ENCODE measurements at places on chromosomes 16 and 17.

DNA sequence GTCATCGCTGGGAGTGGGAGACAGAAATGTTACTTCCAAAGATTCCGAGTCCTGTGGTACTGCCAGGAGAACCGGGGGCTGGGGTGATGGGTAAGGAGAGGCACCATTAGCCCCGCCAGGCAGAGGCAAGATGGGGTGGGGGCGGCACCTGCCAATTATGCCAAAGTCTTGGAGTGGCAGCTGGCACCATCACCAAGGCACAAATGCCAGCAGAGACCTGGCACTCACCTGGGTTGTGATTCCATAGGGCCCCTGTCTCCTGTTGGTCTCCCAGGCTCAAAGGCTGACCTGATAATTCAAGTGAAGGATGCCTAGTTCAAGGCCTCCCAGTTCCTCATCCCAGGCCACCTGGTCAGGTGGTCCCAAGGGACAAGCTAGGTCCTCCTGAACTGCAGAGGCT is 7.6 kb downstream of the NXPH3 start:
- no peak for DNase-seq

DNA sequence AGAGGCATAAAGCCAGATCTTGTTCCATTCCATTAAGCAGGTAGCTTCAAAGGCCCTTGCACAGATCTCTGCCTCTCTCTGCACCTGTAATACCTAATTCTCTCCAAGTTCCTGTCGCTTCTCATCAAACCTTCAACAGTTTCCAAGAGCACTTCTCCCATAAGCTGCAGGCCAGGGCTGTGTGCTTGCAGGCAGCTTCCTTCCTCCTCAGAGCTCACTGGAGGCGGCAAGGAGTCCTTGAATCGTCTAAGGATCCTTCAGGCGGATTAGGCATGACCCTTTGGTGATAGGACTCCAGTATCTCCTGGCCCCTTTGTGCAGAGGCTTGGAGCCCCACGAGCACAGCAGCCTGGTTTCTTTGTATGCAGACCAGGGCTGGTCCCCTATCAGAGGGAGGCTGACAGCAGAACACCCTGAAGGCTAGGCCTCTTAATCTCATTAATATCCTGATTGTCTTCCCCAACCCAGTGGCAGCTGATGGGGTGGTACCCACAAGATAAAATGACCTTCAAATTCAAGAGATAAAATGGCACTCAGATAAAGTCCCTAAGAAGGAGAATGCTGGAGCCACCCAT is 19.8 kb downstream of the HNF1B start:
- no peak for DNase-seq

GRCh38 chr16:88561485-88562359 is 8.5 kb upstream of the ZC3H18 start:
- peak; percentile 43 for DNase-seq

GRCh38 chr16:84555418-84556196 is 51.1 kb upstream of the MEAK7 start:
- DNase-seq: peak; percentile 60

DNA sequence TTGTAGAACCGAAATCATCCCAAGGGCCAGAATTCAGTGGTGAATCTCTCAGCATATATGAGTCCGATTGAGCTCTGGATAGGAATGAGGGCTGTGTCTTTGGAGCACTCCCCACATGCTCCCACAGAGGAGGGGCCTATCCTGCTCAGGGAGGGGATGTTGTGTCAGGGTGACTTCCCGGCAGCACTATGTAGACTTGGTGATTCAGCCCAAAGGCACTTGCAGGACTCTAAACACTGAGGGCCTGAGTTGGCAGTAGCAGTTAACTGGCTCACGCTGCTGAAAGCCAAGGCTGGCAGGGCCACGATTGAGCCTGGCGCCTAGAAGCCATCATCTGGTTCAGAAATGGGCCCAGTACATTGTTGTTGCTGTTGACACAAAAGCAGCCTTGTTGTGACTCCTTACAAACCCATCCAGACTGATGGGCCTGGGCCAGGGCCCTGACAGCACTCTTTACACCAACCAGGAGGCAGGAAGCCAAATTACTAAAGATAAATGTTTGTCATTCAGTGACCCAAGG is 31.9 kb downstream of the NMT1 start:
- DNase-seq: no peak

- no peak for DNase-seq
These were observed 15.8 kb upstream of the UQCRC2 start for GRCh38 chr16:21937336-21937829.

DNA sequence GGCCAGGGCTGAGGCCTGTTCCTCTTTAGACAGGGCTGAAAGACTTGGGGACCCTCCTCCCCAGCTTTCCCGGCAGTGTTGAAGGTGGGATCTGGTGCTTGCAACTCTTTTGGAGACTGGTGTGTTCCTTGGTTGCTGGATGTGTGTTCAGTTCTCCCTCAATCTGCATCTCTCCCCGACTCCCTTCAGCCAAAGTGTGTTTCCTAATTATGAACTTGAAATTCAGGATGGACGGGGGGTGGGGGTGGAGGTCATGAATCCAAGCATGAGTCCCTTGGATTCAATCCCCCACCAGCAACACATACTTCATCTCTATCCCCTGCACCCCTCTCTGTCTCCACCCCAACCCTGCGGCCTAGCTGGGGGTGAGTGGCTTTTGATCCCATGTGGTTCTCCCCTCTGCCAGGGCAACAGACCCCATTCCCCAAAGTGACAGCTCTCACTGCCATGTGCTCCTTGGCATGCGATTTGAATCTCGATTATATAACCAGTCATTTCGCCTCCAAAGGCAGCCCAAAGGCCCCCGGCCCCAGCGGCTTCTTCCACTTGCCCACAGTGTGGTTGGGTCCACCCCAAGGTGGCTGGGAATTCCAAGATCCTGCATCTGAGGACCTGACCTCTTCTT is 1.3 kb downstream of the ARHGAP23 start:
- DNase-seq: no peak

- DNase-seq: no peak
These were observed 6.9 kb downstream of the DOK4 start for GRCh38 chr16:57479205-57479975.

- no peak for DNase-seq
These were observed 1.2 kb downstream of the CPD start for GRCh38 chr17:30379903-30380381.

- no peak for DNase-seq
These were observed 174.1 kb downstream of the SNX29 start for GRCh38 chr16:12150600-12150999.

DNA sequence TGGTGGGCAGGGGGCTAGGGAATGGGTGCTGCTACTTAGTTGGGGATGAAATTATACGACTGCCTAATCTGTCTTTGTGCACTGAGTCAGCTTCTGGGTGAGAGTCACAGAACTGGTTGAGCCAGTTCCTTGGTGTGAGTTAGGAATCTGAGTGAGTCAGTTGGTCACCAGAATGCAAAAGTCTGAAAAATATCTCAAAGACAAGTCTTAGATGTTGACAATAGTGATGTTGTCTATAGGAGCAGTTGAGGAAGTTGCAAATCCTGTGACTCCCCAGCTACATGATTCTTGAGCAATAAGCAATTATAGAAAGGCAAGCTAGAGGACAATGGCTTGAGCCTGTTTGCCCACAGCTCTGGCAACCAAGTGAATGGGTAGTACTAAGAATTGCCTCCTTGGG is 399.2 kb downstream of the CNTNAP4 start:
- no peak for DNase-seq

DNA sequence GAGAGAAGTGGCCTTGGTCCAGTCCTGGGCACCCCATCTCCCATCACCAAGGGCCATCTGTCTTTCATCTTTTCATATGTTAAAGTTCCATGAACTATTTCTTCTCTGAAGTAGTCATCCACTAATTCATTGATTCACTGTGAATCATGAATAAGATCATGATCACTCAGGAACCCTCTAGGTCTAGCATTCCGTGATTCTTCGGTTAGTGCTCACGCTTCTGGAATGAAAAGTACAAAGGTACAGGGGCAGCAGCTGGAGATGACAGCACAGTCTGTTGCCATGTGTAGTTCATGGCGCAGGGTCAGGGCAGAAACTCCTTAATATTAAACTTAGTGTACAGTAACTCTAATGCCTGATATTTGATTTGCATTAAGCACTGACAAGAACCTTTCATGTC is 127.1 kb downstream of the CDH13 start:
- no peak for DNase-seq

DNA sequence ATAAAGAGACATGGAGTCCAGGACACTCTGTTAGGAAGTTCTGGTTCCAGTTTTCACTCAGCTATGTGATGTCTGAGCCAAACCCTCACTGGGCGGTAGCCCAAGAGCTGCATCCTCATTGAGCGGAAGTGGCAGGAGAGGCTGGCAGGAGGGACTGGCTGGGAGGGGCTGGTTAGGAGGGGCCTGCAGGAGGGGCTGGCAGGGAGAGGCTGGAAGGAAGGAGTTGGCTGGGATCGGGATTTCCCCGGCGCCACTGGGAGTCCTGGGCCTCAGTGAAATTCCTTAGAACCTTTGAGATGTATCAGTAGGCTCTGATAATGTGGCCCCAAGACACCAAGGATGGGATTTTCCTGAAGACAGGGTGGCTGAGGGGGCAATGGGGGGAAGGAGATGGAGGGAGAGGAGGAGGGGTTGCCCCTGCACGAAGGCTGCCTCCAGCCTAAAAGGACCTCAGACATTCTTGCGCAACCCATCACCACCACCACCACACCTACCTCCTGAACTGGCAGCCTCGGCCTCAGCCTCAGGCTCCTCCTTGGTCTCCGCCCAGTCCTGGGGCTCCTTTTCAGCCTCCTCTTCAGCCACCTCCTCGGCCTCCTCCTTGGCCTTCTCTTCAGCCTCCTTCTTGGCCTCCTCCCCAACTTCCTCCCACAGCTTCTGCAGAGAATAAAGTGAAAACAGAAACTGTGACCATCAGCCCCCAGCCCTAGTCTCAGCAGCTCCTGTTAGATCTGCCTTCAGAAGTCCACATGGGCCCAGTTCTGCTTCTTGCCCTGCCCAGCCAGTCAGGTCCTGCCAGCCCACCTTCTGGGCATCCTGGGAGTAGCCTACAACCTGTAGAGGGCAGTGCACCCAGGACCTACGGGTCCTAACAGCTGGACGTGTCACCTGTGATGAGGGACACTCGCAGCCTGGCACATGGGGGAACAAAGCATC is 31.7 kb downstream of the CNGB1 start:
- no peak for DNase-seq

GRCh38 chr16:49399594-49400364 is 26.2 kb downstream of the C16orf78 start:
- DNase-seq: no peak

DNA sequence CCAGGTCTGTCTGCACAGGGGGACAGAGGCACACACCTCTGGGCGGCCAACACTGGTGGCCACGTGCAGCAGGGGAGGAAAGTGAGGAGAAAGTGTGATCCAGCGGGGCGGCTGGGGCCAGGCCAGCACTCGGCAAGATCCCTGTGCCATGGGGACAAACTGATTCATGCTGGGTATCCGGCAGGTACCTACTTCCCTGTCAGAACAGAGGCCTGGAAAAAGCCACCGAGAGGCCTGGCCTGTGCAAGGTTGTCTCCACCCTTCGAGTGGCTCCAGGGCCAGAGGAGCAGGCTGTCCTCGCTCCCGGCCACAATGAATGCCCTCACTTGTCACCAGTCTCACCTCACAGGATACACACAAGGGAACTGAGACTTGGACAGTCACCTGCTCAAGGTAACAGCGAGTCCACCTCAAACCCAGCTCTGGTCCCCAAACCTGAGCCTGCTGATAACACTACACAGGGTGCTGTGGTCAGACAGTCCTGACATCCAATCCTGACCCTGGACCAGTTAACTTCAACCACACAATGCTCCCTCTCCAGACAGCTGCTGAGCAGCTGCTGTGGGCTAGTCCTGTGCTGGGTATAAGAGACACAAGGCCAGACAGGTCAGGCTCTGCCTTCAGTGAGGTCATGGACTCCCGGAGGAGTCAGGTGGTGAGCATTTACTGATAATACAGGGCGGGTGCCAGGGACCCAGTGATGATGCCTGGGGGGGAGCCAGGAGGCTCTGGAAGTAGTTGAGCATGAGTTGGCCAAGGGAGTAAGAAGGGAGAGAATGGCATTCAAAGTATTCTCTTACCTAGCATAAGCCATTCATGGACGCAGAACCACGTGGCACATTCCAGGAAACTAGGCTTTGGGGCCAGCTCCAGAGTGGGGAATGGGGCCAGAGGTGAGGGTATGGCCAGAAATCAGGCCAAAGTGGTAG is 53.0 kb downstream of the VAC14 start:
- DNase-seq: no peak

- no peak for DNase-seq
These were observed 151.0 kb downstream of the SHISA9 start for GRCh38 chr16:13052431-13052830.

- no peak for DNase-seq
These were observed 11.8 kb downstream of the FCSK start for GRCh38 chr16:70465999-70466804.

GRCh38 chr17:76995387-76996105 is 127.3 kb downstream of the MGAT5B start:
- no peak for DNase-seq

DNA sequence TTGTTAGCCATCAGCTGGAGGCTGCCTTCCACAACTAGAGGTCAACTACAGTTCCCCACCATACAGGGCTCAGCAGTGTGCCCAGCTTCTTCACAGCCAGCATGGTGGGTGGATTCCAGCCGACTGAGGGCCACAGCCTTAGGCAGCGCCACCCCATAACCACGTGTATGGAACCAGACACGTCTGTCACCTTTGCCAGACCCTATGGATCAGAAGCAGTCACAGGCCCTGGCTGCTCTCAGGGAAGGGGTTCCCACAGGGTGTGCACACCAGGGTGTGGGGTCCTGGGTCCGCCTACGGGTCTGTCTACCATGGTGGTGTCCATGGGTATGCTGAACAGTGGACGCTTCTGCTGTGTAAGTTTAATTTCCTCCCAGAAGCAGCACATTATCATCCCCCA is 265.0 kb upstream of the FOXF1 start:
- no peak for DNase-seq

- no peak for DNase-seq
These were observed 2.7 kb upstream of the EPN3 start for GRCh38 chr17:50529849-50530248.
